ENCODE measurements at places on chromosomes 1 and 21.

GRCh38 chr21:34129039-34129891, 55.9 kb downstream of the MRPS6 start:
- DNase-seq = peak; percentile 33

DNA sequence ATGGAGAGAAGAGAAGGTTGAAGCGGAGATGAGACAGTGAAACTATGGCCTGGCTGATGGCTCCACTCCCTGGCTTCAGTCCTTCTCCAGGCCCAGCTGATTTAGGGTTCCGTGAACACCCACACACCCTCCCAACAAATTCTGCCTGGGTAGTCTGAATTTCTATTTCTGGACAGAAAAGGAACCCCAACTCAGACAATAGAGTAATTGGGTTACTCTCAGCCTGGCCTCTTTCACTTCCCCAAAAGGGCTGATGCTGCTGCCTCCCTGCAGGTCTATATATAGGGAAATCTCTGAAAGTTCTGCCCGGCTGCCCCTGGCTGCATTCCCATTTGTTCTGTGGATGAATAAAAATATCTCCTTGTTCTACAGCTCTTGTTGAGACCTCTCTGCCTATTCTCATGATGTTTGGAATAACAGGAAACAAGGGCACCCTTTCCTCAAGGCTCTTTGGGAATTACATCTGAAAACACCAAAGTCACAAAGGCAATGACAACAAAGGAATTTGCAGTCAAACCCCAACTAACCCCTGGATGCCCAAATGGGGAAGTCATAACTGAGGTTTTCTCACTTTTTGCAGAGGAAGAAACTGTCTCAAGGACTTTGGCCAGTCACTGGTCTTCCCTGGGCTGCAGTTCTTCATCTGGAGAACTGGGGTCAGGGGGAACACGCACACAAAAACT, 11.4 kb upstream of the ZSCAN20 start:
- no peak for DNase-seq

GRCh38 chr1:27448982-27449381, 41.0 kb downstream of the WASF2 start:
- DNase-seq = no peak

GRCh38 chr1:91569411-91570119, 68.9 kb downstream of the CDC7 start:
- no peak for DNase-seq

DNA sequence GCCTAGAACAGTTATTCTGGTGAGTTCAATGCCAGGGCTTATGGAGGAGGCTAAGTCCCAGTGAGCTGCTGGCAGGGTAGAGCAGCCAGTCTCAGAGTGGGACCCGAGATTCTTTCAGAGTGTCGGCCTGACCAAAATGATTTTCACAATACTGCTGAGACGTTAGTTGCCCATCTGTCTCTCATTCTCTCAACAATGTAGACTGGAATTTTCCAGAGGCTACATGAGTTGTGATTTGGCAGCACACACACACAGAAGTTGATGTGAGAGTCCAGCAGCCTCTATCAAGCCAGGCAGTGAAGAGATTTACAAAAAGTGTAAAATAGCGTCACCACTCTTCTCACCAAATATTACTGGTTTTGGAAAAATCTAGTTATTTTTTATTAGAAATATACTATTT, 21.7 kb downstream of the CACNA1S start:
- DNase-seq = no peak

- DNase-seq = no peak
Measured at GRCh38 chr1:109239409-109240068, 9.8 kb upstream of the CELSR2 start.

GRCh38 chr1:30444401-30444800, 279.0 kb downstream of the MATN1 start:
- DNase-seq = no peak

DNA sequence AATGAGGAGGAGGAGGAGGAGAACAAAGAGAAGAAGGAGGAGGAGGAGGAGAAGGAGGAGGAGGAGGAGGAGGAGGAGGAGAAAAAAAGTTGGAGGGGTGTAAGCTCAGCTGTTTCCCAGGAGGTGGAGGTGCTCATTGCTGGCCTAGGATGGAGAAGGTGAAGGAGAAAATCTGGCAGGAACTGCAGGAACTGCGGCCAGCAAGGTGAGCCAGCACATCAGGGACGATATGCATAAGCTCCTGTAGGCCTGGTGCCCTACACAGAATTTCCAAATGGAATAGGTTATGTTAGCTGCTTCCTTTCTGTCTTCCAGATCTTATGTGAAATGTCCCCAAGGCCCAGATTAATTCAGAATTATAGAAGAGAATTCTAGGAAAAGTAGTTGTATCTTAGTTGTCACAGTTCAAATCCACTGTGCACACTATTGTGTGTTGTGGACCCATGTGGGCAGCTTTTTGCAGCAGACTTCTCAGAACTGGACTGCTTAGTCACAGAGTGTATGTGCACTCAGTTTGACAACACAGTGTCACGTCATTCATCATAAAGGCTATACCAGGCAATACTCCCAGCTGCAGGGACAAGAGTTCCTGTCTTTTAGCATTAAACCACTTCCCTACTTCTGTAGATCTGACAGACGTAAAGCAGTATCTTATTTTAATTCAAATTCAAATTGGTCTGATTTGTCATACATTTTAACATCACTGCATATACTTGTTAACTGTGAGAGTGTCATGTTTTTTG, 303.7 kb downstream of the HLX start:
- DNase-seq = no peak

GRCh38 chr1:110206261-110206920, 3.7 kb upstream of the KCNC4 start:
- no peak for DNase-seq

GRCh38 chr1:226370144-226370923, 37.6 kb downstream of the PARP1 start:
- DNase-seq = no peak

DNA sequence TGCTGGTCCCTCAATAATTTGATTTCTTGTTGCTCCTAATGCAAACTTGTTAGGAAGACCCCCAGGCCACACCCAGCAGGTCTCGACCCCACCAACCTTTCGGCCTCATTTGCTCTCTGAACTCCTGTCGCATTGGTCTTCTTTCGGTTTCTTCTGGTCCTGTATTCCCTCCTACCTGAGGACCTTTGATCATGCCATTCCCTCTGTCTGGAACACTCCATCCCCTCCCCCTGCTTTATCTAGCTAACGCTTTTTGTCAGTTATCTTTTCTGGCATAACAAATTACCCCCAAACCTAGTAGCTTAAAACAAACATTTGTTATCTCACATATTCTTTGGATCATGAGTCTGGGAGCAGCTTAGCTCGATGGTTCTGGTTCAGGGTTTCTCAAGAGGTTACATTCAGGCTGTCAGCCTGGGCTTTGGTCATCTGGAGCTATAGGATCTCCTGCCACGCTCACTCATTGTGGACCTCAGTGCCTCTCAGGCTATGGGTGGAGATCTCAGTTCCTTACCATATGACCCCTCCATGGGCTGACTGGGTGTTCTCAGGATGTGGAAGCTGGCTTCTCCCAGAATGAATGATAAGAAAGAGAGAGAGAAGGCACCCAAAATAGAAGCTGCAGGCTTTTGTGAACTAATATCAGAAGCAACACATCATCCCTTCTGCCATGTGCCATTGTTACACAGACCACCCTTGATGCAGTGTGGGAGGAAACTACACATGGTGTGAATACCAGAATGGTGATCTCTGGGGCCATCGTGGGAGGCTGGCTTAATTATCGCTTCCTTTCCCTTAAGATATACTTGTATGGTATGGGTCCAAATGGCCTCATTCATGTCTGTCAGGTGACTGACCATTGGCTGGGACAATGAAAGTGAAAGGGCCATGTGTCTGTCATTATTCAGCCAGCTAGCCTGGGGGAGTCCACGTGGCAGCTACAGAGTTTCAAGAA, 29.1 kb upstream of the BCAR3 start:
- no peak for DNase-seq

DNA sequence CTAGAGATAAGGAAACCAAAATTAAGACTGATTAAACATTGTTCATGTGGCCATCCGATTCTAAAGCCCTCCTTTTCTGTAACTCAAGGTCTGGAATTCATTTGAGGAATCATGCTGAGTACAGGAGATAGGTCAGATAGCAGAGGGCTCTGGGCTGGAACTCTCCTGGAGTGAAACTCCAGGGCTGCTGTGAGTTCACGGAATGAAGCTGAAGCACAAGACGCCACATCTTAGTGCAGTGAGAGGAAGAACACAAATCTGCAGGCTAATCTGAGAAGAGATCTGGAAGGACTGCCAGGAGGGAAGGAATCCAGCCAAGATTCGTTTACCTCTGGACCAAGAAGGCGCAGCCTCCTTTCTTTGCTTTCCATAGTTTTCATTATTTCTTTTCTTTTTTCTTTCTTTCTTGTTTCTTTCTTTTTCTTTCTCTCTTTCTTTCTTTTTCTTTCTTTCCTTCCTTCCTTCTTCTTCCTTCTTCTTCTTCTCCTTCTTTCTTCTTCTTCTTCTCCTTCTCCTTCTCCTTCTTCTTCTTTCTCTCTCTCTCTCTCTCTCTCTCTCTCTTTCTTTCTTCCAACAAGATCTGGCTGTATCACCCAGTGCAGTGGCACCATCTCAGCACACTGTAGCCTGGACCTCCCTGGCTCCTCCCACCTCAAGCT, 74.8 kb upstream of the ATP1B1 start:
- no peak for DNase-seq

- no peak for DNase-seq
Measured at GRCh38 chr1:183879966-183880365, 75.0 kb downstream of the RGL1 start.

GRCh38 chr21:41674402-41674801, 92.5 kb downstream of the RIPK4 start:
- no peak for DNase-seq

DNA sequence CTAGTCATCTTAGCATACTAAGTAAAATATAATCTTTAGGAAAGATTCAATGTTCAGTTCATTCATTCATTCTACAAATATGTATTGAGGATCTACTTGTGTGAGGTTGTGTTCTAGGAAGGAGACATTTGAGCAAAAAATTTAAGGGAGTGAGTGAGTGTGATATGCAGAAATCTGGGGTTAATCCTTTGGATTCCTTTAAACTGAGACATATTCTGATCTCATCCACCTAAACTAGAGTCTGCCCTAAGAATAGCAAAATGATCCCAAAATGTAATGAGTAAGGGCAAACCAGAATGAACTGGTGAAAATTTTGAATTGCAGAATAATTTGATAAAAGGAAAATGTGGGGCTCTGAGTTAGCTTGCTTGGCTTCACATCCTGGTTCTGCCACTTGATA, 8.6 kb downstream of the UBE2U start:
- no peak for DNase-seq

GRCh38 chr1:40712405-40712944, 21.0 kb downstream of the NFYC start:
- no peak for DNase-seq

DNA sequence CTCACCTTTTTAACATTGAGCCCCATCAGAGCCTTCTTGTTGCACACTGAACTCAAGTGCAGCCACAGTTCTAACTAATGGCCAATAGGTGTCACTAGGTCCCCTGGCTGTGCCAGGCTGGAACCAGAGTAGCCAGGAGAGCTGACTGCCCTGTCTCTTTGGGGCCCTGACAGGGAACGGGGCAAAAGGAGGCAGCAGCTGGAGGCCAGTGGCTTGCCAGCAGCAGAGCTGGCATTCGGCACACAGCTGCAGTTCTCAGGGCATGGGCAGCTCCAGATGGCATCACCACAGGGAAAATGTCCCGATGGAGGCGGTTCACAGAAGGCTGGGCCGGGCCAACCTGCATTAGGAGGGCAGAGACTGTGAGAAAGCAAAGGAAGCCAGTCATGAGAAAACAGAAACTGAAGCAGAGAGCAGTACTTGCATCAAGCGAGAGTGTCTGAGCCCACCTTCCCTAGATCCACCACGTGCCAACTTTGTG, 188.6 kb downstream of the FCRL5 start:
- DNase-seq = no peak

DNA sequence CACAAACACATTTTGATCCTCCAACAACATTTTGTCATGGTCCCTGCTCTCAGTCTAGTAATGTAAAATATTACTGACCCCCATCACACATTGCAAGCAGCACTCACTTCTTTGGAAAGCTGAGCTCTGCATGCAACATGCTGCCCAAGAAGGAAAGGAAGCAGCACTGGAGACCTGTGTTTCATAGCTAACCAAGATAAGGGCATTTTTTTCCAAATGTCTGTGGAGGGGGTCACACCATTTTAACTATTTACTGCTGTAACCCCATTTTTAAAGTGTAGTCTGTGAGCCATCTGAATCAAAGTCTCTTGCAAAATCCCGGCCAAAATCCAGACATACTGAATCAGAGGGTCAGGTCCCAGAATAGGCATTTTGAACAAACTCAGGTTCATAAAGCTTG, 4.5 kb upstream of the RASSF5 start:
- DNase-seq = no peak

DNA sequence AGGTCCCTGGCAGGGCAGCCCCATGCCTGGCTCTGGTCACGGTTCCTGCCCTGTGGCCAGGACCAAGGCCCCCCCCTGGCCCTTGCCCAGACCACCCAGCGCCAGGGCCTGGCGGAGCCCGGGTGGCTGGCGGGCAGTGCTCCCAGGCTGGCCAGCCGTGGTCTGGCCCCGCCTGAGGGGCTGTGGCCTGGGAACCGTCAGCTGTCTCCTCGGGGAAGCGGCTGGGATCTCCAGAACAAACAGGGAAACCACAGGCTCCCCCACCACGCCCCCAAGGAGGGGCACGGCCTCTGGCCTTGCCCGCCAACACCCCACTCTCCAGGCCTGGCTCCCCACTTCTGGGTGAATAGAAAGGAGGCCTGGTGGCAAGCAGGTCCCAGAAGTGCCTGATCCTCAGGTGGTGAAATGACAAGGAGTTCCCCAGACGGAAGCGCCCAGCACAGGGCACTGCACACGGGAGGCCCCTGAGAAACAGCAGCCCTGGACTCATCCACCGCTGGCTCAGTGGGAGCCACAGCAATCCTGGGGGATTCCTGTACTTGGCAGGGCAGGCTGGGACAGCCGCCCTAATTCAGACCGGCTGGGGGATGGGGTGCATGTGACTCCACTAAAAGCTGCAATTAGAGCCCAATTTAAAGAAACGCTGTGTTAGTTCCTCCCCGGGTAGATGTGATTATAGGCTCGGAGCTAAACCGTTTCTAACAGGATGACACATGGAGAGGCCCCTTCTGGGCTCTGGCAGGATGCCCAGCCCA, 78.9 kb downstream of the RAP1GAP start:
- DNase-seq = no peak

- DNase-seq = no peak
Measured at GRCh38 chr1:204123376-204123775, 28.5 kb downstream of the ETNK2 start.

- no peak for DNase-seq
Measured at GRCh38 chr1:225749706-225750105, 27.9 kb upstream of the SRP9 start.
